ENCODE measurements at places on chromosomes 12 and 14.
A peak's percentile ranks its signal among the peaks of the same experiment; 100 is the strongest.

- no peak for DNase-seq
These were observed 150.1 kb downstream of the NAV3 start for GRCh38 chr12:77980782-77981181.

DNA sequence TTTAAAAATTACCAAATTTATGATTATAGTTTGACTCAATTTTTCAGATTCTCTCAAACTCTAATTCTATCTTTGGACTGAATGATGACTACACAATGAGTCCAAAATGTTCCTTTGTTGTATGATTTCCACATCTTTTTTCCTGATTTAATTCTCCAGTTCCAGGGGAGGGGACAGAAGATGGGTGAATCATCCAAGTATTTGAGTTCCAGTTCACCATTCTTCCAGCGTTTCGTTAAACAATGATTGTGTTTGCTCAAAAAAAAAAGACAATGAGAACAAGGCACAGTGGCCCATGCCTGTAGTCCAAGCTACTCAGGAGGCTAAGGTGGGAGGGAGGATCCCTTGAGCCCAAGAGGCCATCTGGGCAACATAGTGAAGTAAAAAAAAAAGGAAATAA is 23.8 kb downstream of the BAZ1A start:
- no peak for DNase-seq

- DNase-seq: peak; percentile 50
These were observed 1.8 kb downstream of the CCDC85C start for GRCh38 chr14:99602054-99602787.

DNA sequence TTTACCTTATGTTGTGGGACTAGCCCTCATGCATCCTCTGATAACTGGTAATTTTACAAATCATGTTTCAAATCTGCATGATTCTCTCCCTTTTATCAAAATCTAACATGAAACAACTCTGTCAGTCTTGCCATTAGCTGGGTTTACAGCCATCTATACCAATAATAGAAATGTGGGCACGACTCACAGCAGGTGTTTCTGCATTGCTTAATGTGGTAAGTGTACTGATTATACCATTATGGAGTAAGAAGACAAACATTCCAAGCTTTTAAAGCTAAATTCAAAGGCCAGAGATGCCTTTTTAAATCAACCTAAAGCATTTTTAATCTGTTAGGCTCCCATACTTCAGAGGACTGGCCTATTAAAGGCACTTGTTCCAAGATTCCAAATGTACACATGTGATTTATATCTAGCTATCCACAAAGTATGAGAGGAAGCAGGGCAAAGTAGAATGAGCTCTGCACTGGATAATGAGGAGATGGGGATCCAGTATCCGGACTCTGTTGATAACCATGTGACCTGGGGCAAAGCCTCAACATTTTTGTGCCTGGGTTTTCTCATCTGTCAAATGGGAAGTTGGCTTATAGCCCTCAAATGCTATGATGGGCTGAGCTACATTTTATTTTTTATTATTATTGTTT is 52.3 kb upstream of the FUT8 start:
- DNase-seq: no peak

DNA sequence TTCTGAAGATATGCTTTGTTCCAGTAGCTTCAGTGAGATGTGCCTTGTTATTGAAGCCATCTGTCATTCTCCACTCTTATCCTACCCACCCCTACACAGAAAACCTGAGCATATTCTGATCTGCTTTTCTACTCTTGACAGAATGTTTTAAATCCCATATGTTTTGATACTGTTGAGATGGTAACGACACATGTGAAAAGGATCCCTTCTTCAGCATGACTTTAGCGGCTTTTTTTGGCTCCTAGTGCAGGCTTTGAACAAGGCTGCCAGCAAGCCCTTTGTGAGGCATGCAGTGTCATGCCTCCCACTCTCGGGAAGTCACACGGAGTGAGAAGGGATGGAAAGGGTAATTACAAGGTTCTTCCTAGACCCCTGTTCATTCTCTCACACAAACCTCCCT is 228.8 kb upstream of the RGS6 start:
- DNase-seq: peak; percentile 99

DNA sequence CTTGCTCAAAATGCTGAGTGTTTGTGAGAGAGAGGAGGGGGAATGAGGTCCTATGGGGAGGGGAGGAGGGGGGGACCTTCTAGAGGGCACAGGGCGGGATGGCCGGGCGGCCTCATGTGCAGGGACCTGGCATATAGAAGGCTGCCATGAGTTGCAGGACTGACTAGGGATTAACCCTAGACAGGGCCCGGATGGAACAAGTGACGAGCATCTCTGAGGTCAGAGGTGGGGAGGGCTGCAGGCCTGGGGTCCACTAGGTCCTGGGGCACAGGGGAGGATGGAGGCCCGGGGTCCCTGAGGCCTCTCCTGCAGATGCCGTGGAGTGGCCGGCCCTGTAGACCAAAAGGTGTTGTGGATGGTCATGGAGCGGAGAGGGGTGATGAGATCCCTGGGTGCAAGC is 104.0 kb upstream of the EIF5 start:
- no peak for DNase-seq

DNA sequence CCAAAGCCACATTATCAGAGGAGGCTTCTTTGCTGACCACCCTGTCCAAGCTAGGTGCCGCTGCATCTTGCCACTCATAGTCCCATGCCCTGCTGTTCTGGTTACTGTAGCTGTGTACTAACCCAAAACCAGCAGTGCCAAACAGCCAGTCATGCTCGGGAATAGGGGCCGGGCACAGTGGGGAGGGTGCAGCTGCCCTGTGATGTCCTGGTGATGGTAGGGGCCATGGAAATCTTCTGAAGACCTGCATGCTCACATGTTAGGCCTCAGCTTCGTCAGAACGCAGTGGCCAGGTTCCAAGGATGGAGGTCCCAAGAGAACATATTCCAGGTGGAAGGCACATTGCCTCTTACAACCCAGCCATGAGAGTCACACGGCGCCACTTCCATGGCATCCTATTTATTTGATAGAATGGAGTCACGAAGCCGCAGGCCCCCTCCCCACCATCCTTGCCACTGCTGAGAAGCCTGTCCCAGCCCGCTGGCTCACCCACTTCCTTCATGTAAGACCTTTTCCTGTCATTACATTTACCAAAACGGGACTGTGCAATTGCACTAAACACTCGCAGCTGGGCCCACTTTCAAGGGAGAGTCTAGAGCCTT is 48.5 kb downstream of the FAM222A start:
- no peak for DNase-seq

GRCh38 chr12:75048767-75049166 is 160.9 kb downstream of the KCNC2 start:
- no peak for DNase-seq

Measured in NCI-H524 (cell line).